ENCODE measurements at places on chromosomes 13 and 19. TPM values are rescaled to one million over a fixed set of nuclear protein-coding genes. Genes with fewer than 3 reads are reported as not detected.

CYP2A7 gene
- not detected for total RNA-seq

LRRC25 gene
- total RNA-seq = not detected

GRCh38 chr19:18791315-18791678, 192 bp upstream of the COMP start:
- H3K27me3 ChIP-seq = peaks cover 50% of the 10 kb centered on the region
- no peaks in the 10 kb centered on the region for H3K36me3 ChIP-seq
- no peak for DNase-seq
- H3K4me1 ChIP-seq = peaks cover 6% of the 10 kb centered on the region
- H3K27ac ChIP-seq = no peak overlapping the region
- H3K4me3 ChIP-seq = no peak overlapping the region

DNA sequence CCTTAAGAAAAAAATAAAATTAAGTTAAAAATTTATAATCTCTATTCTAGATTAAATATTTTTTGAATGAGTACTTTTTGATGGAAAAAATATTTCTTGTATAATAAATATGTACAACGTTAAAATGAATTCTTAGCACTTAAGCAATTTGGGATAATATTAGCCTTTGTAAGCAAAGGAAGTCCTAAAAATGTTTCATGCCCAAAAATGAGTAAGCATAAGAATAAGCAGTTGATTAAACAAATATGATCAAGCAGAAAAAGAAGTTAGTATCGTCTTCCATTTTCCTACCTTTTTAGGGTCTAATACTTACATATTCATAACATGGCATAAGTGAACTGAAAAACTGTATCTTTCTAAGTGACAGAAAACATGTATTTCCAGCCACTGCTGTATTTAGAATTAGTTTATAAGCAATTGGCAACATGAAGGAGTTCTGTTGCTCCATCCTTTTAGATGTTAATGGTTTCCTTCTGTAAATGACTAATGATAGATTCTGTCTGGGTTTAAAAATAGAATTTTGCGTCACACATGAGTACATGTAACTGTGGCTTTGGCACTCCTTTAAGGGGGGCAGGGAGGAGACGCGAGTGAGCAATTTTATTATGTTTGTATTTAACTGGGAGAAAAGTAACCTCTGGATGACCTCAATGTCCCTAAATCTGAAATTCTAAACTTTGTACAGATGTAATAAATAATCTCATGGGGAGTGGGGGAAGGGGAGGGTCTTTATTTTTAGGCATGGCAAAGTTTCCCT, 237.4 kb downstream of the RGCC start:
- H3K36me3 ChIP-seq = no peaks in the 10 kb centered on the region
- H3K27ac ChIP-seq = no peak overlapping the region
- peak; percentile 56 for DNase-seq
- no peak overlapping the region for H3K4me3 ChIP-seq
- H3K27me3 ChIP-seq = no peaks in the 10 kb centered on the region

GRCh38 chr19:50309396-50310125, 19.6 kb downstream of the KCNC3 start:
- H3K27ac ChIP-seq = no peak overlapping the region
- DNase-seq = no peak
- H3K4me3 ChIP-seq = no peak overlapping the region
- H3K4me1 ChIP-seq = peaks cover 15% of the 10 kb centered on the region
- H3K27me3 ChIP-seq = peaks cover 10% of the 10 kb centered on the region
